ENCODE measurements at places on chromosomes 5 and 9.

DNA sequence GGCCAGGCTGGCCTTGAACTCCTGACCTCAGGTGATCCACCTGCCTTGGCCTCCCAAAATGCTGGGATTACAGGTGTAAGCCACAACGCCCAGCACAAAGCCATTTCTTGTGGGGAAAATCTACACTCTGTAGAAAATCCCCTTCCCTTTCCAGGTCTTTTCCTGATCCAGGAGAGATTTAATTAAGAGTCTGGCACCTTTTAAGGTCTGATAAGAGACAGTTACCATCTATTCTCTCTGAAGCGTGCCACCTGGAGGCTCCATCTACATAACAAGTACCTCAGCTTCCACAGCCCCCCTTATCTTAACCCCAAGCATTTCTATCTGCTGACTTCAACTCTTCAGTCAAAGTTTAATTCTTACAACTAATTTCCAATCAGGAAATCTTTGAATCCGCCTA lies 71.4 kb upstream of the CDK20 start:
- H3K4me1 ChIP-seq, result no peaks in the 10 kb centered on the region
- no peak overlapping the region for H3K27ac ChIP-seq
- H3K27me3 ChIP-seq, result no peaks in the 10 kb centered on the region
- H3K36me3 ChIP-seq, result no peaks in the 10 kb centered on the region
- H3K4me3 ChIP-seq, result no peak overlapping the region

DNA sequence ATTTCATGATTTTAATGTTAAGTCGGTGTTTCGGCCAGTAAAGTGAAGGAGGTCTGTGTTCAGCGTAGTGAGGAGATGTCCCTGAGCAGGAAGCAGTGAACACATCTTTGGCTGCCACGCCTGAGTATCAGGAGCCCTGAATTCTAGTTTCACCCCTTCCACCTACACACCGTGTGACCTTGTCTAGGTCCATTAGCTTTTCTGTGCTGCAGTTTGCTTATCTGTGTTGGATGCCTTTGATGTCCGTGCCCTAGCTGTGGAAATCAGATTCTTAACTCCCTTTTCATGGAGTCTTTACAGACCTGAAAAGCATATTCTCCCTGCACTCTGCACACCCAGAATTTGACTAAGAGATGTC lies 601 bp downstream of the FBXO38 start:
- H3K36me3 ChIP-seq, result no peaks in the 10 kb centered on the region
- peak overlapping the region; percentile 98 for H3K27ac ChIP-seq
- DNase-seq, result peak; percentile 12
- H3K4me3 ChIP-seq, result peak overlapping the region; percentile 98
- peaks cover 13% of the 10 kb centered on the region for H3K4me1 ChIP-seq
- H3K27me3 ChIP-seq, result no peaks in the 10 kb centered on the region

DNA sequence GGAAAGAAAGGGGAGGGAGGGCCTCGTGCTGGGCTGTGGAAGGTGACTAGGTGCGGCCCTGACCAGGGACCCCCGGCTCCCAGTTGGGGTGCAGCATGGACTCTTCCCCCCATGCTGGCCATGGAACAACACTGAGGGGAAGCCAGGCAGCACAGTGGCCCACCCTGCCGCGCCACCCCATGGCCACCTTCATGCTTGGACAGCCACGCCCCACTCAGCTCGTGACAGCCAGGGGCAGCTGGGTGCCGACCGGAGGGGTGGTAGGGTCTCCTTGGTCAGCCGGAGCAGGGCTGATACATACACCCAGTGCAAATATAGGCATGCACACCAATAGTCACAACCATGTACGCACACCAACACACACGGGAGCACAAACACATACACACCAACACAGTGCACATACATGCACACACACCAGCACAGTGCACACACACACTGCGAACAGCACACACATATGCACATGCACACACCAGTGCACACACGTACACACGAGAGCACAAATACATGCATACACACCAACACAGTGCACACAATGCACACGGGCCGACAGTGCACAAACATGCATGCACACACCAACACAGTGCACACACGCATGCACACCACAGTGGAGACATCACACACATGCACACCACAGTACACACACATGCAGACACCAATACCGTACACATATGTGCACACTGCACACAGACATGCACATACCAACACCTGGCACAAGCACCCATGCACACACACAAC lies 8.3 kb downstream of the SOHLH1 start:
- no peaks in the 10 kb centered on the region for H3K27me3 ChIP-seq
- DNase-seq, result no peak
- no peak overlapping the region for H3K4me3 ChIP-seq
- H3K4me1 ChIP-seq, result no peaks in the 10 kb centered on the region
- H3K36me3 ChIP-seq, result no peaks in the 10 kb centered on the region

DNA sequence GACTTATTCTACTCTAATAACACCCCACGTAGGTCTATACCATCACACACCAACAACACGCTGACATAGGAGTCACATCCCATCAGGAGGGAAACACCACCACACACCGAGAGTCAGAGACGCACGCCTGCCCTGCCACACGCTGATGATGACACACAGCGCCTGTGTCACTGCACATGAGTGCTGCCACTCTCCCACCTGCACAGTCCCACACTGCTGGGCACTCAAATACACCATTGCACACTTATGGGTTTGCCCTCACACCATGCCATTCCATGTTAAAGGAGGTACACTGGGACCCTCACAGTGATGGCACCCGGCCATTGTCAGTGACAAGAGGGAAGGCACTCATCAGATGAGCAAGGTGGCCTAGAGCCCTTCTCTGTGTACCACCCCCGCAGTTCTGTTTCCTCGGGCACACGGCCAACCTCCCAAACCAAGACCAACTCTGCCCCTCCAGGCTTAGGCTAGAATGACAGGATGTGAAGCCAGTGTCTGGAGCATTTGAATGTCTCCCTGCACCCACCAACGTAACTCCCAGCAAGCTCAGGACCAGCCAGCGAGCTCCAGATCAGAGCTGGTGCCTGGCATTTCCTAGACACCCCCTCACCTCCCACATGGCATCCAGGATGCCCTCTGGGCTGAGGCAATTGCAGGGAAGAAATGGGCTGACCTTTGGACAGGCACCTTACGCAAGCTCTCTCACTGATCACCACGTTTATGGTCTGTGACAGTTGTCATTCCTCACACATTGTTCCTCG lies 3.6 kb upstream of the CPLX2 start:
- no peaks in the 10 kb centered on the region for H3K36me3 ChIP-seq
- DNase-seq, result no peak
- no peaks in the 10 kb centered on the region for H3K27me3 ChIP-seq
- no peak overlapping the region for H3K4me3 ChIP-seq
- no peaks in the 10 kb centered on the region for H3K4me1 ChIP-seq
- H3K27ac ChIP-seq, result no peak overlapping the region

- H3K27me3 ChIP-seq, result no peaks in the 10 kb centered on the region
- peaks cover 9% of the 10 kb centered on the region for H3K4me1 ChIP-seq
- H3K4me3 ChIP-seq, result peak overlapping the region; percentile 88
- peak; percentile 84 for DNase-seq
- H3K27ac ChIP-seq, result peak overlapping the region; percentile 81
Measured at GRCh38 chr9:81686614-81687520, 2.5 kb downstream of the TLE1 start.

DNA sequence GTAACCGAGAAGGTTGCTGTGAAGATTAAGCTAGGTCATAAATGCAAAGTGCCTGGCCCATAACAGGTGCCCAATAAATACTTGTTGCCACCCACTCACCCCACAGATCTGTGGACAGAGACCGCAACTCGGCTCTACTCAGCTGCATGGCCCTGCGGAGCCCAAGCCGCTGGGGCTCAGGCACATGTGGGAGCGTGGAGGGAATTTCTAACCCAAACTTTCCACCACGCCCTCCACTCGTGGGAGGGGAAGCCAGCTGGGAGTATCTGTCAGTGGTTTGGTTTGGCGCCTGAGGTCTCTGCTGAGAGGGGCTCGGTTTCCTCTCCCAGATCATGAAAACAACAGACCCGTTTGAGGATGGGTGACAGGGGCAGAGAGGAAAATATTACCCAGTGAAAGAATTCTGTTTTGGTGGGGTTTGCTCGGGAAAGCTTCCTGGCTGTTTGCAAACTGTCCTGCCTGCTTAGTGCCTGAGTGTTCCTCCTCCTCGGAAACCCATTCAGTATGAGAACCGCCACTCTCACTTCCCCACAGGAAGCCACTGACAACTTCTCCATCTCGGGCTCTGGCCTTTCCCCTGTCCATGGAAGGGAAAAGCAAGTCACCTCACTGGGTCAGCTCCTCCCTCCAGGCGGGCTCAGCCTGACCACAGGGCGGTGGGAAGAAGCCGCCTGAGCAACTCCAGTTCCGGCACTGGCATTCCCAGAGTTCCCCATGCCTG lies 60.1 kb downstream of the RGS3 start:
- no peak overlapping the region for H3K4me3 ChIP-seq
- DNase-seq, result peak; percentile 12
- no peak overlapping the region for H3K27ac ChIP-seq
- H3K36me3 ChIP-seq, result no peaks in the 10 kb centered on the region
- H3K27me3 ChIP-seq, result no peaks in the 10 kb centered on the region

DNA sequence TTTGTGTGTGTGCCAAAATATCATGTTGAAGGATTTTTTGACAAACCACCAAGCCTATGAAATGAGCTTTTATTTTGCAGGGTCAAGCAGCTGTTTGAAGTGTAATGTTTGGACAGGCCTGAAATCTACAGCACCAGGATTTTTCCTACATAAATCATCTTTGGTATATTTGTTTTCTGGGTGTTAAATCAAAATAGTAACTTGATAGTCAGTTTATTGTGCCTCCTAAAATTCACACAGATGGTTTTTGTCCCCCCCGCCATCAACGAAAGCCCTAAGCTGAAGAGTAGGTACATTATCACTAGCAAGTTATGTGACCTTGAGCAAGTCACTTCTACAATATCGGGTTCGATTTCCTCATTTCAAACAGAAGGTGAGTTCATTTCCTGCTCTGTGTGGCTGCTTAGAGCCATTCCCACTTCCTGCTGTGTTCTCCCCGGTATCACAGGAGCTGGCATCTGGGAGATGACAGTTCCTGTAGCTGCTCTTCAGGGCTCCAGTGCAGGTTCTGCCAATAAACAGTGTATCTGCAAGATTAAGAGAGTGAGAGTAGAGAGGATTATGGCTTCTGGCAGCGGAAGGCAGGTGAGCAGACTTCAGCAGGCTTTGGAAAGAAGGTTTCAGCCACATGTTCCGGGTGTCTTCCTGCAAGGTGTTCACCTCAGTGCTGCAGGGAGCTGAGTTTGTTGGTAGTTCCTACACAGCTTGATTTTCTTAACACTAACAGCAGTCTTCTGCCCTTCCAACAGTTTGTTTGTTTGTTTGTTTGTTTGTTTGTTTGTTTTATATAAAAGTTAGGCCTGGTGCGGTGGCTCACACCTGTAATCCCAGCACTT lies 48.4 kb upstream of the GNE start:
- H3K27me3 ChIP-seq, result no peaks in the 10 kb centered on the region
- no peaks in the 10 kb centered on the region for H3K4me1 ChIP-seq

DNA sequence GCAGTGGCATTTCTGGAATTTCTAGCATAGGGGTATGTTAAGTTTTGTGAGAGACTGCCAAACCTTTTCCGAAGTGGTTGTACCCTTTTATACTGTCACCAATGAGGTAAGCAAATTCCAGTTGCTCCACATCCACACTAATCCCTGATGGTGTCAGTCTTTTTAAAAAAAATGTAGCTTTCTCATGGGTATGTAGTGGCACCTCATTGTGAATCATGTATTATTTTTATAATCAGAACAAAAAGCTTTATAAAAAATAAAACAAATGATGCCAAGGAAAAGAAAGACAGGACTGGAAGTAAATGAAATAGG lies 93.4 kb upstream of the CLINT1 start:
- H3K36me3 ChIP-seq, result no peaks in the 10 kb centered on the region
- H3K27me3 ChIP-seq, result no peaks in the 10 kb centered on the region
- no peak overlapping the region for H3K27ac ChIP-seq

GRCh38 chr5:164265566-164265965 lies 760.1 kb downstream of the MAT2B start:
- no peaks in the 10 kb centered on the region for H3K4me1 ChIP-seq
- peak; percentile 40 for DNase-seq
- H3K36me3 ChIP-seq, result no peaks in the 10 kb centered on the region

GRCh38 chr5:110255194-110255593 lies 471.3 kb downstream of the TMEM232 start:
- no peak overlapping the region for H3K4me3 ChIP-seq
- no peaks in the 10 kb centered on the region for H3K36me3 ChIP-seq
- H3K27me3 ChIP-seq, result no peaks in the 10 kb centered on the region
- DNase-seq, result no peak
